ENCODE measurements at places on chromosomes 2 and 18. TPM values are rescaled to one million over a fixed set of nuclear protein-coding genes. Genes with fewer than 3 reads are reported as not detected.

CNRIP1 gene
- total RNA-seq, result 10.1 TPM

ANKRD44 gene
- 6.4 TPM for total RNA-seq

CYTIP gene
- 2.5 TPM for total RNA-seq

TMEM87B gene
- total RNA-seq, result 11.0 TPM

REG3A gene
- not detected for total RNA-seq

LCT gene
- not detected for total RNA-seq

PTPN18 gene
- 13.4 TPM for total RNA-seq

PIEZO2 gene
- 0.46 TPM for total RNA-seq

FAM124B gene
- 1.9 TPM for total RNA-seq

RBKS gene
- total RNA-seq, result 3.9 TPM

ESCO1 gene
- total RNA-seq, result 9.4 TPM

BOLA3 gene
- total RNA-seq, result 69.5 TPM

LRRTM1 gene
- 0.32 TPM for total RNA-seq

POU3F3 gene
- 0.11 TPM for total RNA-seq

IMP4 gene
- total RNA-seq, result 60.7 TPM

GNAL gene
- 1.1 TPM for total RNA-seq

CRYBA2 gene
- total RNA-seq, result not detected

All from cardiac septum (tissue), 1 donor.